ENCODE measurements at places on chromosomes 2 and 18.

DNA sequence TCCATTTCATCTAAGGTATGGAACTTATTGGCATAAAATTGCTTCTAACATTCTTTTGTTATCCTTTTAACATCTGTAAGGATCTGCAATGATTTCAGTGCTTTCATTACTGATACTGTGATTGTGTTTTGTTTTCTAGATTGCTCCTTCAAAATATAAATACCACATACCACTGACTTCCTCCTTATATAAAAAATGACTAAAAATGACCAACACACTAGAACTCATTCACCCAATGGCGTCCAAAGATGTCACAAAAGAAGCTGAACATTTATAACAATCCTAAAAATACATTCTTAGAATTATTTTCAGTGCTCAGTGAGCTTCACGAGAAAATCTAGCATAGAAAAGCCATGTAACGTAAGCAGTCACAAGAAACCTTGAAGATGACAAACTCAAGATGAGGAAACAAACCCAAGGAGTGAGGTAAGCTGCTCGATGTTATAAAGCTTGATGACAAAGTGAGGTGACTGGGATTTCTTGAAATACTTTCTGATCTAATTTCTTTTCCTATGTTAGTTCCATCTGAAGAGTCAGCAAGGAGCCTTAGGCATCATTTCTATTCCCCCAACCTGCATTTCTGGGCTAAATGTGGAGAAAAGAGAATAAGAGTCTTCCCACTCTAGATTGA is 42.6 kb downstream of the PNO1 start:
- DNase-seq, result no peak

- no peak for DNase-seq
Observed at GRCh38 chr2:139237023-139237422, 456.8 kb upstream of the NXPH2 start.

- DNase-seq, result no peak
Observed at GRCh38 chr2:142965443-142965842, 88.0 kb downstream of the KYNU start.

DNA sequence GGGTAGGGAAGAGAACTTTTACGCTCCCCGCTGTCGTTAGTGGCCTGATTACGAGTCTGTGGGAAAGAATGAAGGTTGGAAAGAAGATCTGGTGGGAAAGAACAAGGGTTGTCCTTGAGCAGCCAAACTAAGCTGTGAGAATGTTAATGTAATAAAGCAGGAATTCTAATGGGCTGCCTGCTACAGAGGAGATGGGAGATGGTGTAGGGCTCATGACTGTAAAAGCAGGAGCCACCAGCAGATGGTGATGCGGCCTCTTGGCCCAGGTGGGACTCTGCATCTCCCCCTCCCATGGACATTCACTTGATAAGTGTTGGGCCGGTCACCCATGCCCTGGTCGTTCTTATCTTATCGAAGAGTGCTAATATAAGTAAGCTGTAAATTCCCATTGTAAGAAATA is 150.0 kb downstream of the NEDD4L start:
- DNase-seq, result peak; percentile 63

DNA sequence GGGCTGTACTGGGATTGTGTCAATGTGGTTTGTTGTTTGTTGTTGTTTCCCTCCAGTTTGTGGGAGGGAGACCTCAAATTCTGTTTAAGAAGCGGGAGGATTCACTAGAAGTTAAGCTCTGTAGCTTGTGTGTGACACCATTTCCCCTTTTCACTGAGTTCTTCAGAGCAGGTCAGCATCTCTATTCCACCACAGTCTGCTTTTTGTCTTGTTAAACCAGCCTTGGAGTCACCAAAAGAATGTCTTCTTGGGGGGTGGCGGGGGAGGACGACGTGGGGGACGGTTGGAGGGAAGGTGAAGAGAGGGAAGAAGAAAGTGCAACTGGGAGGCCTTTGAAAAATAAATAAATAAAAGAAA is 2.3 kb upstream of the BCL11A start:
- peak; percentile 48 for DNase-seq

- peak; percentile 92 for DNase-seq
Observed at GRCh38 chr2:232523682-232524597, 2.0 kb upstream of the CHRND start.

DNA sequence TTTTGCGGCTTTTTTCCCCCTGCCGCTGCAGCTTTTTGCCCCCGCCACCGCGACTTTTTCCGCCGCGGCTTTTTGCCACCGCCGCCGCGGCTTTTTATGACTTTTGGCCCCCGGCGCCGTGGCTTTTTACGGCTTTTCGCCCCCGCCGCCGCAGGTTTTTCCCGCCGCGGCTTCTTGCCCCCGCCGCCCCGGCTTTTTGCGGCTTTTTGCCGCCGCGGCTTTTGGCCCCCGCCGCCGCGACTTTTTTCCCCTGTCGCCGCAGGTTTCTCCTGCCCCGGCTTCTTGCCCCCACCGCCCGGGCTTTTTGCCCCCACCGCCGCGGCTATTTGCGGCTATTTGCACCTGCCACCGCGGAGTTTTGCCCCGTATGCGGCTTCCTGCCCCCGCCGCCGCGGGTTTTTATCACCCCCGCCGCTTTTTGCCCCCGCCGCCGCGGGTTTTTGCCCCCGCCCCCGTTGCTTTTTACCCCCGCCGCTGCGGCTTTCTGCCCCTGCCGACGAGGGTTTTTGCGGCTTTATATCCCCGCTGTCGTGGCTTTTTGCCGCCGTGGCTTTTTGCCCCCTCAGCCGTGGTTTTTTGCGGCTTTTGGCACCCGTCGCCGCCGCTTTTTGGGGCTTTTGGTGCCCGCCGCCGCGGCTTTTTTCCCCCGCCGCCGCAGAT is 2750.9 kb downstream of the RPIA start:
- peak; percentile 2 for DNase-seq

GRCh38 chr2:25566694-25567093 is 106.7 kb downstream of the DTNB start:
- no peak for DNase-seq

- peak; percentile 41 for DNase-seq
Observed at GRCh38 chr2:28377984-28378678, 14.5 kb upstream of the FOSL2 start.

- DNase-seq, result no peak
Observed at GRCh38 chr2:13252615-13253014, 535.9 kb downstream of the TRIB2 start.

GRCh38 chr2:240247241-240247867 is 106.9 kb upstream of the OTOS start:
- no peak for DNase-seq
